ENCODE measurements at places on chromosomes 1 and 21. TPM values are rescaled to one million over a fixed set of nuclear protein-coding genes. Genes with fewer than 3 reads are reported as not detected.

The UBXN10 gene
- total RNA-seq: not detected

The SLC45A3 gene
- 1.6 TPM for total RNA-seq

The A3GALT2 gene
- total RNA-seq: 0.35 TPM

The SYDE2 gene
- total RNA-seq: 6.0 TPM

The LGR6 gene
- total RNA-seq: 9.4 TPM

- no peaks in the 10 kb centered on the region for H3K27me3 ChIP-seq
- peaks cover 27% of the 10 kb centered on the region for H3K36me3 ChIP-seq
- H3K27ac ChIP-seq: peak overlapping the region; percentile 100
- no peak overlapping the region for H3K4me3 ChIP-seq
- no peak for DNase-seq
- peaks cover 78% of the 10 kb centered on the region for H3K4me1 ChIP-seq
Observed at GRCh38 chr1:159920651-159921050, 4.7 kb downstream of the TAGLN2 start.

DNA sequence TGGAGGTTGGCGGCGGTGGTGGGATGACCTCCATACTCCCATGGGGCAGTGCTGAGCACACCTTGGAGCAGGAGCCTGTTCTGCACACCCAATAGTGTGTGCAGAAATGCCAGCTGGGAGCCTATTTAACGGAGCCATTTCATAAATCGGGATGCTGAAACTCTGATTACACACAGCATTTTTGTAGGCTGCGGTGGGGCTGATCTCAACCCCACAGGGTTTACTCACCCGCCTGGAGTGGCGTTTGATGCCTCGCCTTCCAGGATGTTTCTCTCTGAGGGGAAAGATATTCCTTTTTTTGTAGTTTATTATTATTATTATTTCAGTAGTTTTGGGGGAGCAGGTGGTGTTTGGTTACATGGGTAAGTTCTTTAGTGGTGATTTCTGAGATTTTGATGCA is 82.6 kb upstream of the WDR26 start:
- no peak overlapping the region for H3K27ac ChIP-seq
- H3K4me1 ChIP-seq: peaks cover 10% of the 10 kb centered on the region
- no peak for DNase-seq
- H3K36me3 ChIP-seq: no peaks in the 10 kb centered on the region
- no peak overlapping the region for H3K4me3 ChIP-seq

DNA sequence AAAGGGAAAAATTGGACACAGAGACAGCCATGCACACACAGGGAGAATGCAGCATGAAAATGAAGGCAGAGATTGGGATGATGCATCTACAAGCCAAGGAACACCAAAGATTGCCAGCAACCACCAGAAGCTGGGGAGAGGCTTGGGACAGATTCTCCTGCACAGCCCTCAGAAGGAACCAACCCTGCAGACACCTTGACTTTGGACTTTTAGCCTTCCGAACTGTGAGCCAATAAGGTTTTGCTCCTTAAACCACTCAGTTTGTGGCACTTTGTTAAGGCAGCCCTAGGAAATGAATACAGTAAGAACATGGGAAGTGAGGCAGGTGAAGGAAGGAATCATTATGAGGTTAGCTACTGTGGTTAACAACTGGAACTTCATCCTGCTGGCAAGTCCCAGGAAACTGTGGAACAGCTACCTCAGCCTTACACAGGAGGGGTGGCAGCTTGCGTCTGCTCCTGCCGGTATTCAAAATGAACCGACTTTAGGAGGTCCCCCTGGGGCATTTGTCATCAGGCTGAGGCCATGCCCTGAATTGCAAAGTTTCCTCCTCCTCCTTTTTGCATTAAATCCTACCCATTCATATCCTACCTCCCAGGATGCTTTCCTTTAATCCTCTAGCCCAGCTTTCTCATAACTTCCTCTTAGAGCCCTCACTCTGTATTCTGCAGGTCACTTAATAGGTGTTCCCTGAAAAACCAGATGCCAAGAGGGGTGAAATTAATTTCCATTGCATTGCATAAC is 15.4 kb downstream of the CD247 start:
- no peak overlapping the region for H3K4me3 ChIP-seq
- no peaks in the 10 kb centered on the region for H3K36me3 ChIP-seq
- peaks cover 58% of the 10 kb centered on the region for H3K27me3 ChIP-seq
- no peak for DNase-seq
- H3K4me1 ChIP-seq: no peaks in the 10 kb centered on the region

DNA sequence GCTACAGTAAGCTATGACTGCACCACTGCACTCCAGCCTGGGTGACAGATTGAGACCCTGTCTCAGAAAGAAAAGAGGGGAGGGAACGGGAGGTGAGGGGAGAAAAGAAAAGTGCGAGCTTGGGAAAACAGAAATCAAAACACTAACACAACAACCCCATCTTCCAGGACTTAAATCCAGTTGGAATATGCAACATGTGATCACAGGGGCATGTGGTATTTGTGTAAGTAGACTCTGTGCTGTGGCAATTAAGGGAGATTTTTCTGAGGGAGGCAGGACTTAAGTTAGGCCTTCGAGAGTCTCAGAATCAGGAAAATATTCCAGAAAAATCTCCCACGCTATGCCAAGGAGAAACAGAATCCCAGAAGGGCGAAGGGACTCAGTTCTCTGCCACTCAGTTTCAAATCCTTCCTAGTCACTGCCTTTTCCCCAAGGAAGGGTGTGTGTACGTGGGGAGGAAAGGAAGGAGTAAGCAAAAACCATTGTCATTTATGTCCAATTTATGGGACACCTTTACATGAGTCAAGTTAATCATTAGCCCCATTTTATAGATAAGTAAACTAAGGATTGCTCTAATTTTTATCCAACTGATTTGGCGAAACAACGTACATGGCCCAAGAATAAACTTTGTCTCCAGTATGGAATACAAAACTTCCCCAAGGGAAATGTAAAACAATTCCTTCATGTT is 12.3 kb downstream of the ID3 start:
- no peak for DNase-seq
- no peaks in the 10 kb centered on the region for H3K36me3 ChIP-seq
- H3K4me3 ChIP-seq: no peak overlapping the region
- no peaks in the 10 kb centered on the region for H3K27me3 ChIP-seq

DNA sequence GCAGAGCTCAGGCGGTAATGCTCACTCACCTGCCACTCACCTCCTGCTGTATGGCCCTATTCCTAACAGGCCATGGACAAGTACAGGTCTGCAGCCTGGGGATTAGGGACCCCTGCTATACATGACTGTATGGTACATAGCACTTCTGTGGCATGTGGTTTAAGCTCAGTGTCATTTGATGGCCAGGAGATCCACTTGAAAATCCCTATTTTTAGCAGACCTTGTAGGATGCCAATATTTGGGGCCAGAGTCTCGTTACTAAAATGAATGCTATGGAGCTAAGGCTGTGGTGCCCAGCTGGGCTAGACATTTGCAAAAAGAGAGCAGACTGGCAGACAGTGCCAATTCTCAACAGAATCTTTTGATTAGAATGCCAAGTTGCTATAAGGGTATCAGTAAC is 1.7 kb upstream of the ANGPTL7 start:
- peaks cover 15% of the 10 kb centered on the region for H3K36me3 ChIP-seq
- no peaks in the 10 kb centered on the region for H3K27me3 ChIP-seq
- DNase-seq: no peak
- no peak overlapping the region for H3K4me3 ChIP-seq
- no peaks in the 10 kb centered on the region for H3K4me1 ChIP-seq

DNA sequence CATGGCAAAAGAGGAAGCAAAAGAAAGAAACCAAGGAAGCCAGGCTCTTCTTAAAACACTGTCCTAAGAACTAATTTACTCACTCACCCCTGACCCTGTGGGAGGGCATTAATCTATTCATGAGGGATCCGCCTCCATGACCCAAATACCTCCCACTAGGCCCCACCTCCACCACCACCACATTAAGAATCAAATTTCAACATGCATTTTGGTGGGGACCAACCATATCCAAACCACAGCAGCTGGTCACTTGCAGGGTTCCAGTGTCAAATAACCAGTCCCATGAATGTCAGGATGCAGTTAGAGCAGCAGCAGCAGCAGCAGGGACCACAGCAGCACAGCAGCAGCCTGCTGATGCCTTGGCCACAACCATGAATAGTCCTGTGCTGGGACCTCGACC is 83.8 kb downstream of the ZC3H11B start:
- H3K4me3 ChIP-seq: no peak overlapping the region
- H3K36me3 ChIP-seq: no peaks in the 10 kb centered on the region
- H3K27ac ChIP-seq: no peak overlapping the region
- H3K27me3 ChIP-seq: peaks cover 7% of the 10 kb centered on the region

GRCh38 chr1:55279627-55280026 is 64.5 kb upstream of the USP24 start:
- H3K4me1 ChIP-seq: peaks cover 27% of the 10 kb centered on the region
- peaks cover 2% of the 10 kb centered on the region for H3K27me3 ChIP-seq
- no peaks in the 10 kb centered on the region for H3K36me3 ChIP-seq
- no peak for DNase-seq
- H3K27ac ChIP-seq: no peak overlapping the region
- H3K4me3 ChIP-seq: no peak overlapping the region

DNA sequence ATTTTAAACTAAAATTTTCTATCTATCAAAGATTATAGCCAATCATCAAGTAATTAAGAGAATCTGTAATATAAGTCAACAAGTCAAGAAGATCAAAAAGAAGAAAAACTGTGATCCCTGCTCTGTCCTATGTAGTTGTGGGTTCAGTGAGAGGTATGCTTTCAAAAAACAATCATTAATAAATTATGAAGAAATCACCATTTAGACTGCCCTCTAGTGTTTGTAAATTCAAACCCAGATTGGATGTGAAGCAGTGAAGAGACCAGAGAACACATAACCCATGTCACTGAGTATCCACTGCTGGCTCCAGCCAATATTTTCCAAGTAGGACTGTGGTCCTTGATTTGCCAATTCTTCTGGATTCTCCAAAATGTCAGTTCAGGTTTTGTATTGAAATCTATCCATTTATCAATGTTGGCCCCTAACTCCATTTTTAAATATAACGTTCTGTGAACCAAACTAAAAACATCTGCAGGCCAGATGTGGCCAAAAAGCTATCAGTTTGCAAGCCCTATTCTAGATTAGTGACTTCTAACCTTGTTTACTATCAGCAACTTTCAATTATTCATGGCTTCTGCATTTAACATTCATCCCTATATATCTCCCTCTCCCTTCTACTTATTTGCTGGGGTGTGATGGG is 467.5 kb upstream of the CXADR start:
- H3K27me3 ChIP-seq: no peaks in the 10 kb centered on the region
- DNase-seq: no peak
- no peak overlapping the region for H3K27ac ChIP-seq
- H3K36me3 ChIP-seq: no peaks in the 10 kb centered on the region
- peaks cover 27% of the 10 kb centered on the region for H3K4me1 ChIP-seq

DNA sequence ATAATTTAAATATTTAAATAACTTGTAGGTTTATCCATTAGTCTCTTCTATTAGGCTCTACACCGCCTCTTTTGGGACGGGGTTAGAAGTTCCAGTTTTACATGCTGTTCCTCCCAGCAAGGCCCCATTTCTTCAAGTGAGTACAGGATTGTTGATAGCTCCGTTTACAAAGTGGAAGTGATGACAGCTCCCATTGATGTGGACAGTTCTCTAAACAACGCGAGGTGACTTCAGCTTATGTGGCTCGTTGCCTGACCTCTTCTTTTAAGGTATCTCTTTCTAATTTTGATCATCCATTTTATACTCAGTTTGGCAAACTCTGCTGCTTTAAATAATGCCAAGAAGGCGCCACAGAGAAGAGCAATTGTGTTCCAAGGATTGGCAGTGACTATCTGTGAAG is 49.7 kb downstream of the PACC1 start:
- DNase-seq: no peak
- no peak overlapping the region for H3K27ac ChIP-seq

DNA sequence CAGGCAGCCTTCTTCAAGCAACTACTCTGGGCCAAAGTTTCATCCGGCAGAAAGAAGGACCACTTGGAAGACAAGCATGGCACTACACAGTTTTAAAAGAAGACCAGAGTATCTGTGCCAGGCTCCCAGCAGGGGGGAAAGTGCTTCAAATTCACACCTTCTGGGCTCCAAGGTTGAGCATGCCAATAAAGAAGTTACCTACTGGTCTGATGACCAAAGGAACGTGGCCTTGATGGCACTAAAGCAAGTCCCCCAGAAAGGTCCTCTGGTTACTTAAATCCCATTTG is 73.5 kb downstream of the CD46 start:
- no peak overlapping the region for H3K4me3 ChIP-seq
- no peaks in the 10 kb centered on the region for H3K36me3 ChIP-seq
- H3K4me1 ChIP-seq: peaks cover 48% of the 10 kb centered on the region
- DNase-seq: no peak
- H3K27me3 ChIP-seq: no peaks in the 10 kb centered on the region

- peaks cover 24% of the 10 kb centered on the region for H3K4me1 ChIP-seq
- no peak overlapping the region for H3K27ac ChIP-seq
- DNase-seq: no peak
- no peaks in the 10 kb centered on the region for H3K27me3 ChIP-seq
- H3K4me3 ChIP-seq: no peak overlapping the region
- peaks cover 39% of the 10 kb centered on the region for H3K36me3 ChIP-seq
Observed at GRCh38 chr1:161207173-161207572, 5.0 kb downstream of the NDUFS2 start.

DNA sequence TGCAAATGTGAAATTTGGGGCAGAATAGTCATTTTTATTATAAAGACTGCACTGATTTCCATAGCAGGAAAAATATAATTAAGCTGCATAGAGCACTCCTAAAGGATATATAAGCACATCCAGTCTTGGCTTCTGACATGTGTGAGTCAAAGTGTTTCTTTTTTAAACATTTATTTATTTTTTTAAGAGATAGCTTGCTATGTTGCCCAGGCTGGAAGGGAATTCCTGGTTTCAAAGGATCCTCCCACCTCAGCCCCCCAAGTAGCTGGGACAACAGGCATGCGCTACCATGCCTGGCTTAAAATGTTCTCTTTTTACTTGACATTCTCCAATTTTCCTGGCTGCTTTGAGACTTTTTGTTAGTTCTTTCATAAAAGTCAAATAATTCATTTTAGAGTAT is 126.1 kb downstream of the HMCN1 start:
- H3K36me3 ChIP-seq: peaks cover 6% of the 10 kb centered on the region
- H3K27ac ChIP-seq: peak overlapping the region; percentile 50
- H3K4me3 ChIP-seq: no peak overlapping the region
- peaks cover 60% of the 10 kb centered on the region for H3K4me1 ChIP-seq
- no peak for DNase-seq
- no peaks in the 10 kb centered on the region for H3K27me3 ChIP-seq

DNA sequence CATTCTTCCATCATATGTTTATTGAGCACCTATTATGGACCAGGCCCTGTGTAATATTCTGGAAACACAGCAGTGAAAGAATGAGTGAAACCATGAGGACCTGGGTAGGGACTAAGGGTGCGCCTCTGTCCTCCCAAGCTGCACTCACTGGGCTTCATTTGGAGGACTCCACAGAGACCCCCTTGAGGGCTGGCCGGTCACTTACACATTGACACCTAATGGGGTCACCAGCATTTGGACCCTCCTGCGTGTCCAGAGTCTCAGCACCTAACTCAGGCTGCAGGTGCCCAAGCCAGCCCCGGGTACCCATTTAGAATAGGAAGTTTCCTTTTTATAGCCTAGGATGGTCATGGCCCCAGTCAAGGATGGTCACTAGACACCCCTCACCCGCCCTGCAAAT is 2.8 kb upstream of the FNDC5 start:
- H3K36me3 ChIP-seq: no peaks in the 10 kb centered on the region
- H3K27ac ChIP-seq: no peak overlapping the region
- H3K4me3 ChIP-seq: no peak overlapping the region
- peaks cover 19% of the 10 kb centered on the region for H3K27me3 ChIP-seq
- H3K4me1 ChIP-seq: peaks cover 34% of the 10 kb centered on the region
